ENCODE measurements at places on chromosomes 13 and 19. TPM values are rescaled to one million over a fixed set of nuclear protein-coding genes. Genes with fewer than 3 reads are reported as not detected.

PEG3 gene
- polyA plus RNA-seq, result 207 TPM

GRCh38 chr19:57934820-57935665, at the start of gene ZNF418:
Gene ZNF418, minus strand, starts transcription at chr19:57935402. Its CDS starts 1,580 bp downstream, at chr19:57933822.
- no peak for DNase-seq

DNA sequence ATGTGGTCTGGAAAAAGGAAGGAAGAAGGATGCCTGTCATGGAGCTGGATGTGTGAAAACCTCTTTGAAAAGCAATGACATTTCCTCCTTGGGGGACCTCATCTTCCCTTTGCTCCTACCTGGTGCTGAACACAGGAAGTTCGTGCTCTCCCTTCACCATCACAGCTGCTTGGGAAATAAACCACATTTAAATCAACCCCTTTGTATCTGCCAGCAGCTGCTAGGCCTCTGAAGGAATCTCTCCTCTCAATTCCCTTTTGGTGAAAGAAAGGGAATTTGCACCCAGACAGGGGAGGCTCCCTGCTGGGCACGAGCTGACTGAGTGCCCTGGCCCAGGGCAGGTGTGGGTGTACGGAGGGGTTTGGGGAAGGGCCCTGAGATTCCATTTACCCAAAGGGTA, 437.7 kb downstream of the TSHZ3 start:
- no peak for DNase-seq

FUT1 gene
- 1.1 TPM for polyA plus RNA-seq

DNA sequence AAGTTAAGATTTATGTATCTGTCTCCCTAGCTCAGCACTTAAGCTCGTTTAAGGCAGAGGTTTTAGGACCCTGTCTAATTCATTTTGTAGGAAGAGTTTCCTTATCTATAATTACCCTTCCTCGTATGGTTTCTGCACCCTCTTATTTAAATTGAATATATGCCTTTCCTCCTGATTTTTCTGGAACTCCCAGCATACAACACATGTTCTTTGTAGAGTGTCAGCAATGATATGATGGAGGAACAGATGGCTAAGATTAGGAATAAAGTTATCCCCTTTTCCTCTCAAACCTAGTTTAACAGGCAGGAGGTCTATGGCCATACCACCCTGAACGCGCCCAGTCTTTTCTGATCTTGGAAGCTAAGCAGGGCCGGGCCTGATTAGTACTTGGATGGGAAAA, 359.5 kb downstream of the PCDH17 start:
- no peak for DNase-seq

- no peak for DNase-seq
Observed at GRCh38 chr13:113065406-113066141, 40.0 kb upstream of the F7 start.

NR1H2 gene
- polyA plus RNA-seq, result 10.3 TPM

DNA sequence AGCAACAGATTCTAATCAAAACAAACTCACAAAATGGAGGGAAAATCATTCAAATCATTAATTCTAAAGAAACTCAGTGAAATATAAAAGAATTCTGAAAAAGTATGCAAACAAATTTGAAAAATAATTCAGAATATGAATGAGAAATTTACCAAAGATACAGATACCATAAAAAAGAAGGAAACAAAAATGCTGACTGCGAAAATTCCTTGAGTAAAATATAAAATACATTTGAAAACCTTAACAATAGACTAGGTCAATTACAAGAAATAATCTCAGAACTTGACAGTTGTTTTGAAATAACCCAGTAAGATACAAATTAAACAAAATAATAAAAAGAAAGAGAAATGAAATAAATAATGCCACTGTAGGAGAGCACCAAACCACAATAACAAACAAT, 1289.0 kb downstream of the SLITRK1 start:
- no peak for DNase-seq

GRCh38 chr13:45748941-45749759, 47.0 kb downstream of the CBY2 start:
- no peak for DNase-seq

AMH gene
- 0.04 TPM for polyA plus RNA-seq

DNA sequence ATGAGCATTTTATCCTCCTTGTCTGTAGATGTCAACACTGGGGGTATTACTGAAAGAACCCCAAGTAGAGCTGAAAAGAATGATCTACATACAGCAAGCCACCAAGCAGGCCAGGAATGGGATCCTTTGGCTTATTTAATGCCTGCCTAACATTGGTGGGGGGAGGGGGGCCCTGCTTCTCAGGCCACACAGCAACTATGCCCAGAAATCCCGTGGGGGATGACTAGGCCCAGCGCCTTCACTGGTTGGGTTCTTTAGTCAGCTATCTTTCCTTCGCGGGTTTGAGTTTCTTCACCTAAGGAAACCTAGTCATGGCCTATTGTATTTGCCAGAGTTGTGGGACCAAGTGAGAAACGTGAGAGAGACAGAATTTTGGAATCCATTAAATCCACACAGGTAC, 80.5 kb downstream of the CCNA1 start:
- no peak for DNase-seq

TMEM272 gene
- polyA plus RNA-seq, result 0.52 TPM

- DNase-seq, result no peak
Observed at GRCh38 chr13:73715911-73716510, 418.2 kb downstream of the KLF12 start.

ZC3H4 gene
- polyA plus RNA-seq, result 2.7 TPM

FZR1 gene
- 30.8 TPM for polyA plus RNA-seq

ZNF296 gene
- polyA plus RNA-seq, result 0.26 TPM

DNA sequence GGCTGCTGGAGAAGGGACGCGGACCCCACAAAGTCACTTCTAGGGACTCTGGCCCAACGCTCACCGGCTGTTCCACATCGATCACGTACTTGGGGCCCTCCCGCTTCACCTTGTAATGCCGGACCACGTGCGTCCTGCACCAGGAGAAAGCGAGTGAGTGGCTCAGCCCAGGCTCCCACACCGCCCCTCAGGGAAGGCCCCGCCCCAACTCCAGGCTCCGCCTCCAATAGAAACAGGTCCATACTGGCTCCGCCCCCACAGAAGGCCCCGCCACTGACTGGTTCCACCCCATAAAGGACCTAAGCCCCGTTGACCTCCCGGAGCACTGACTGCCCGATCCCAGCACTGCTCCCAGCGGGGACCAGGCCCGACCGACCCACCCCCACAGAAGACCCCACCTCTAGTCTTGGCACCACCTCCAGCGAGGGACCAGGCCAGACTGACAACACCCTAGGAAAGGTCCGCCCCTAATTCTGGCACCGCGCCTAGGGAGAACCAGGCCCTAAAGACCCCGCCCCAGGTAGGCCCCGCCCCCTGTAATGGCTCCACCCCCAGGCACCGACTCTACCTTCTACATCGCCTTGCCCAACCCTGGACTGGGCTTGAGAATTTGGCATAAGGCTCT, 11.3 kb downstream of the STAP2 start:
- DNase-seq, result no peak

DNA sequence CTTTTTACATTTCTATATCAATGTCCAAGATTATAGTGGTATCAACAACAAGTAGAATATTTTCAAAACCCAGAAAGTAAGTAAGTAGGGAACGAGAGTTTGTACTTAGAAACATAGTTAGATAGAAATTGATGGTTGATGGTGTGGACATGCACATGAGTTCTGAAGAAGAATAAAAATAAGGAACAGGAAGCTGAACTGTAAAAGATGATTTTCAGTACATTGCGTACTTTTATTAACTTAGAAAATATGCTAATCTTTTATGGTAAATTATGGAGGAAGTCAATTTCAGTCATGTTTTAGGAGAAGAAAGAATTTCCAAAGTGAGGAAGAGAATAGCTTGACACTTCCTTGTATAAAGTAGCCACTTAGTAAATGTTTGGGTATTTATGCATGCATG, 12.3 kb upstream of the GPR18 start:
- DNase-seq, result no peak

GRCh38 chr13:83765796-83766195, 116.5 kb downstream of the SLITRK1 start:
- no peak for DNase-seq

DNA sequence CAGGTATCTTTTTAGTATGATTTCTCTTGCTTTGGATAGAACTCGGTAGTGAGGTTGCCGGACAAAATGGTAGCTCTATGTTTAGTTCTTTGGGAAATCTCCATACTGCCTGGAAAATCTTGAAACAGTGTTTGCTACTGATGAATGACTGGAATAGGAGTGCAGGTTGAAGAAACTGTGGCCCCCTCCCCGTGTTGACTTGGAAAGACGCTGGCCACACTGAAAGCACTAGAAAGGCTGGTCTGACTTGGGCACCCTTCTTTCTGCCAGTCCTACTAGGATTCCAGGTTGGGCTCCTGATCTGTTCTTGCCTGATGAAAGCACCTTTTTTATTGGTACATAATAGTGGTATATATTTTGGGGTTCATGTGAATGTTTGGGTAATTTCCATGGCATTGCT, 46.3 kb downstream of the NLRP4 start:
- no peak for DNase-seq

PCDH17 gene
- polyA plus RNA-seq, result not detected
